ENCODE measurements at places on chromosomes 6 and 20.

DNA sequence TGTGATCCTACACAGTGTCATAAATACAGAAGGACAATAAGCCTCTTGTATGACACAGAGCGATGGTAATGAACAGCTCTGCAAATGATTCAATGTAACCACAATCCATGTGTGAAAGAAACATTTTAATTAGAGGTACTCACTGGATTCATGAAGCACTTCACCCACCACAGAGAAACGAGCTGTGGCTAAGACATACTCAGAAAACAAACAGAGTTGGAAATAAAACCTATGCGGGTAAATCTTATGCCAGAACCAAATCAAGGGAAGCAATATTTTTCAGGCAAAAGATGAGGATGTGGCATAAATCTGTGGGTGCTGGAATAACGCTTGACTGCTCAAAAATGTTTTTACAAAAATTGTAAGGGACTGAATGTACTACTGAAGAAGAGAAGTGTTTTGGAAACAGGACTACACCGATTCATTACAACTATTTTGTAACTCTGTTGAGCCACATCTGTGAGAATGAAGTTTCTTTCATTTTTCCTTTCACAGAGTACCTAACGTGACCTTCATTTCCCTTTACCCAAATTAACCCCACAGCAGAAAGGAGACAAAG is 112.1 kb downstream of the WDR27 start:
- H3K4me1 ChIP-seq: no peaks in the 10 kb centered on the region
- H3K36me3 ChIP-seq: no peaks in the 10 kb centered on the region
- H3K4me3 ChIP-seq: no peak overlapping the region
- H3K27ac ChIP-seq: no peak overlapping the region
- DNase-seq: no peak
- H3K27me3 ChIP-seq: no peaks in the 10 kb centered on the region

- H3K4me1 ChIP-seq: peaks cover 21% of the 10 kb centered on the region
- no peak overlapping the region for H3K4me3 ChIP-seq
- H3K27ac ChIP-seq: no peak overlapping the region
Measured at GRCh38 chr6:131035582-131035981, 27.5 kb downstream of the EPB41L2 start.

- no peak overlapping the region for H3K4me3 ChIP-seq
- peaks cover 50% of the 10 kb centered on the region for H3K4me1 ChIP-seq
- no peaks in the 10 kb centered on the region for H3K27me3 ChIP-seq
- no peak for DNase-seq
- H3K27ac ChIP-seq: no peak overlapping the region
- no peaks in the 10 kb centered on the region for H3K36me3 ChIP-seq
Measured at GRCh38 chr20:32524829-32525501, 60.2 kb downstream of the NOL4L start.

DNA sequence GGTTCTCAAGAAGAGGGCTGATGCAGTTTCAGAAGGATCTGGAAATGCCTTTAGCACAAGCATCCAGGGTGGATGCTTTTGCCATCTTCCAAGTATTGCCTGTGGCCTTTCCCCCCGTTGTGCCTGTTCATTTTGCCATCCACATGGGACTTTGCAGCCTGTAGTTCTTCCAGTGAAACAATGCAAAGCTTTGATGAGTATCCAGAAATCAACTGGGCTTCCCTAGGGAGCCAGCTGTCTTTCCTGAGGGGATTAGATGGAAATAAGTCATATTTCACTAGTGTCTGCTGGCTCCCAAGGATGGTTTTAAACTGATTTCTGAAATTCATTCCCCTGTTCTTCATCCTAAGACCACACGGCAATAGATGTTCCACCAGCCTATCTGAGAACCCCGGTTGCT is 63.3 kb downstream of the CAP2 start:
- H3K27me3 ChIP-seq: no peaks in the 10 kb centered on the region
- no peak overlapping the region for H3K4me3 ChIP-seq
- no peaks in the 10 kb centered on the region for H3K4me1 ChIP-seq
- H3K27ac ChIP-seq: no peak overlapping the region

DNA sequence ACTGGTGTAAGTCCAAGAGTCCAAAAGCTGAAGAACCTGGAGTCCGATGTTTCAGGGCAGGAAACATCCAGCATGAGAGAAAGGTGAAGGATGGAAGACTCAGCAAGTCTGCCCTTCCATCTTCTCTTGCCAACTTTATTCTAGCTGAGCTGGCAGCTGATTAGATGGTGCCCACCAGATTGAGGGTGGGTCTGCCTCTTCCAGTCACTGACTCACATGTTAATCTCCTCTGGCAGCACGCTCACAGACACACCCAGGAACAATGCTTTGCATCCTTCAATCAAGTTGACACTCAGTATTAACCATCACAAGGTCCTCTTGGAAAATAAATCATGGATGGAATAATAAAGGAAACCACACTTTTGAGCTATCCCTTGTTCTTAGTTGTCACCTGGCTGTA is 121.2 kb downstream of the MAP3K7 start:
- no peaks in the 10 kb centered on the region for H3K27me3 ChIP-seq

DNA sequence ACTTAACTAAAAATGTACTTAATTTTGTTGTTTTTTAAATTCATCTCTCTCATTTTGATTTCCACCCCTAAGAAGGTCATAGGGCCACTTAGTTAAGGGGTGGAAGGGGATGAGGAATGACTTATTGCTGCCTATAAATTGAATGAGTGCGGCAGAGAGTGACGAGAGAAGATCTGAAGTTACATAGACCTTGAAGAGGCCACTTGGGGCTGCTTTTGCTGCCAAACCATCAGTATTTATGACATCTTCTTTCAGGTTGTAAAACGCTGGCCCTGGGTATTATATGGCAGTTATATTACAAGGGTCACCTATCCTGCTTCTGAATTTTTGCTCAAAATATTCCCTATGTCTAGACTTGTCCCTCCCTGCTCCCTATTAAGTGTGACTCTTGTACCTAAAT is 119.6 kb upstream of the RIMS1 start:
- no peaks in the 10 kb centered on the region for H3K36me3 ChIP-seq
- no peak overlapping the region for H3K4me3 ChIP-seq
- H3K4me1 ChIP-seq: no peaks in the 10 kb centered on the region
- H3K27ac ChIP-seq: no peak overlapping the region
- H3K27me3 ChIP-seq: no peaks in the 10 kb centered on the region

- H3K4me3 ChIP-seq: no peak overlapping the region
- H3K4me1 ChIP-seq: no peaks in the 10 kb centered on the region
- DNase-seq: no peak
- no peak overlapping the region for H3K27ac ChIP-seq
- H3K27me3 ChIP-seq: no peaks in the 10 kb centered on the region
- no peaks in the 10 kb centered on the region for H3K36me3 ChIP-seq
Measured at GRCh38 chr6:79762370-79762769, 131.2 kb downstream of the SH3BGRL2 start.

DNA sequence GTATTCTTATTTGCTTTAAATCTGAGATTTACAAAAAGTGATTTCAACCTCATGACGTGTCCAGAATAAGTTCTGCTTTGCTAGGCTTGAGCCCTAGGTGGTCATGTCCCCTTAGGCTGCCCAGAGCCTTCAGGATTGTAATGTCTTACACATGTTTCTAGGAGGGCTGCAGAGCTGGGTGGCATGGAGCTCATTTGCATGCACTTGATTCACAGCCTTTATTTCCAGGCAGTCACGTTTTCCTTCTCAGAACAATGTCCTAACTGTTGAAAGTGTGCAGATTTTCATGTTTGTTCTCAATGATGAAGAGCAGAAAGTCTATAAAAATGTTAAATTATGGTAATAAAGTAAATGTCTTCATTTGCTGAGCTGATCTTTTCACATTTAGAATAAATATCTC is 448.6 kb upstream of the SOX4 start:
- no peaks in the 10 kb centered on the region for H3K36me3 ChIP-seq
- H3K4me3 ChIP-seq: no peak overlapping the region
- H3K27ac ChIP-seq: no peak overlapping the region
- H3K4me1 ChIP-seq: no peaks in the 10 kb centered on the region

DNA sequence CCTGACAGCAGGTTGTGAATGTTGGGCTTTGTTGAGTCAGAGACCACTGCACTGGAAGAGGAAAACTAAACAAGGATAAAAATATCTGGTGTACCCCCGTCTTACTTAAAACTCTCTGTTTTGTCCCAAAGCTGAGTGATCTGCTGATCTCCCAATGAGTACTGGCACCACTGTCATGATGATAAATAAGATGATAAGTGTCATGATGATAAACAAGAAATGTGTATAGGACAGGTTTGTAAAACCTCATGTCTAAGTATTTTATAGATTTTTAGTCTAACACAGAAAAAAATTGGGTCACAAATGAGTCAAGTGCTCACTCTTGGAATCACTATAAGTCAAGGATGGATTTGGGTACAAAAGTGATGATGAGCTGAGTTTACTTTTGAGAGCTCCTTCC is 8.5 kb upstream of the SIM1 start:
- H3K27ac ChIP-seq: no peak overlapping the region
- DNase-seq: no peak
- no peak overlapping the region for H3K4me3 ChIP-seq
- H3K27me3 ChIP-seq: no peaks in the 10 kb centered on the region
- no peaks in the 10 kb centered on the region for H3K36me3 ChIP-seq
- no peaks in the 10 kb centered on the region for H3K4me1 ChIP-seq

- no peak overlapping the region for H3K27ac ChIP-seq
- no peaks in the 10 kb centered on the region for H3K27me3 ChIP-seq
- H3K4me1 ChIP-seq: no peaks in the 10 kb centered on the region
- no peak for DNase-seq
- no peak overlapping the region for H3K4me3 ChIP-seq
Measured at GRCh38 chr6:136317021-136317694, 27.5 kb upstream of the BCLAF1 start.
